ENCODE measurements at places on chromosomes 2 and 18. TPM values are rescaled to one million over a fixed set of nuclear protein-coding genes. Genes with fewer than 3 reads are reported as not detected.

Gene LRATD1
- 7.3 TPM for total RNA-seq

Gene UCN
- total RNA-seq, result 2.2 TPM

Gene FEV
- total RNA-seq, result 1.6 TPM

Gene HOXD4
- not detected for total RNA-seq
